NCI-H187 treated with DMSO at 0.1 percent for 48 hours (cell line): ENCODE measurements at places on chromosomes 6 and 20.

- DNase-seq, result no peak
Measured at GRCh38 chr6:89509777-89510281, 76.9 kb downstream of the ANKRD6 start.

GRCh38 chr20:44770484-44771171, 25.0 kb downstream of the KCNK15 start:
- no peak for DNase-seq

GRCh38 chr6:156982168-156982567, 205.0 kb downstream of the ARID1B start:
- DNase-seq, result no peak

DNA sequence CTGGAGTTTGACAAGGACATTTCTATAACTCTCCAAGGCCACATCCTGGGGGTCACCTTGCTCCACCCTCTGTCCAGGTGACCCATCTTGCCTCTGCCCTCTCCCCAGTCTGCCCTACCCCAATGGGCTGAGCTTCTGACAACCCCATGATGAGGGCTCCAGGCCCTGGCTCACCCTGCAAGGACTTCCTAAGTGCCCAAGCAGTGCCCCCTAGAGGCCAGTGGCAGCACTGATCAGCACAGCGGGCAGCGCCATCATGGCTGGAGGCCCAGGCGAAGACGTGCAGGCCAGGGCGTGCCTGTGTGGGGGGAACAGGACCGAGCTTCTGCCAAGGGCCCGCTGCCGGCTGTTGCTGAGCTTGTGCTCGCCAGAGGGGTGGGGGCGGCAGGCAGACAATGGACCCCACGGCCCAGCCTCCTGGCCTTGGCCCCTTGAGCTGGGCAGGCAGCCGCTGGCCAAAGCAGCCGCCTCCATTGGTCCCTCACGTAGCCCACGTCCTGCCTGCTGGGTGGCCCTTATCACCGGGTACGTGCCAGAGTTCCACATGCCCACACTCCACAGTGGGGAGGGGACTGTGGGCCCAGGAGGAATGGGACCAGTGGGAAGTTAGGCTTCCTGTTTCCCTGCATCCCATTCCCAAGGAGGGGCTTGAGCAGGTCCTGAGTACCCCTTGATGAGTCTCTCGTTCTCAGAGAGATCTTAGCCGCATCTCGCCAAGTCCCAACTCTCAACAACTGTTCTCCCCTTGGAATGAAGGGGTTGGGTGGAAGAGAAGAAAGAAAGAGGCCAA, 64.3 kb downstream of the MRPL14 start:
- DNase-seq, result no peak

GRCh38 chr20:34074101-34074760, 37.8 kb downstream of the EIF2S2 start:
- no peak for DNase-seq

GRCh38 chr6:46756469-46757213, 9.9 kb downstream of the ANKRD66 start:
- no peak for DNase-seq

DNA sequence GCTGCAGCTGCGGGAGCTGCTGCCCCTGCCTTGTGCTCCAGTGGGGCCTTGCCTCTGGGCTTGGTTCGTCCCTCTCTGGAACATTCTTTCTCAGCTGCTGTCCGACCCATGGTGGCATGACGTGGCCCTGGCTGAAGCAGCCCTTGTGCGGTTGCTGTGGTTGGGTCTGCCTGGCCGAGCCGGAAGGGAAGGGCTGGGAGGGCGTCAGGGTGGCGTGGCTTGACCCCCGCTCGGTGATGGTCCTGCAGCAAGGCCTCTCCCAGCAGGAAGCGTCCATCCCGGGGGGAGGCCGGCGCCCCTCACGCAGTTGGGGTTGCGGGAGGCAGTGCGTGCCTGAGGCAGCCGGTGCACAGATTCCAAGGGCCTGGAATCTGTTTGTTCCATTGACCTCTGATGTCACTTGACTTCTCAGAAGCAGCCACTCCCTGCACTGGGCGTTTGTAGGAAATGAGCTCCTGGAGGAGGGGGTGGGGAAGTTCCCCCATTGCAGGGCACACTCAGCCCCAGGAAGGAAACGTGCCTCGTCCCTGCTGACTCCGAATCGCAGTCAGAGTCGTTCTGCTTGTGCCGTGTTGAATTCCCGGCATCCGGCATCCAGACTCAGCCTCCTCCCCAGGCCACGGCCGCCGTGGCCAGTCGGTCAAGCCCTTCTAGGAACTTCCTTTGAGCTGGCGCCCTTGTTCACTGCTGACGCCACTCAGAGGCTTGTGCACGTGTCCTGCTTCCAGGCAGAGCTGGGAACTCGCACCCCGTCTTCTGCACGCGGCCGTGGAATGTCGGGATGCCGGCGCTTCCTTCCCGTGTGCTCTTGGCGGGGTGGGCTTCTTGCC, 9.7 kb upstream of the TNFRSF6B start:
- no peak for DNase-seq
